Hair follicular keratinocyte (primary cell): ENCODE measurements at places on chromosomes 1 and 21. TPM values are rescaled to one million over a fixed set of nuclear protein-coding genes. Genes with fewer than 3 reads are reported as not detected.

The DIO1 gene
- not detected in 2 replicates for total RNA-seq

The SGIP1 gene
- 1.9 TPM in 1 of 2 replicates, not detected in the other for total RNA-seq

The VSIG8 gene
- not detected in 2 replicates for total RNA-seq

The RGS8 gene
- total RNA-seq = not detected in 2 replicates

The ADAMTSL4 gene
- total RNA-seq = 8.5 and 18.4 TPM in 2 replicates

The RAD54L gene
- total RNA-seq = 3.1 and 7.3 TPM in 2 replicates

The HCRTR1 gene
- not detected in 2 replicates for total RNA-seq

The SLAMF1 gene
- total RNA-seq = not detected in 2 replicates

The HPCAL4 gene
- total RNA-seq = not detected in 2 replicates
